ENCODE measurements at places on chromosomes 5 and 9.

DNA sequence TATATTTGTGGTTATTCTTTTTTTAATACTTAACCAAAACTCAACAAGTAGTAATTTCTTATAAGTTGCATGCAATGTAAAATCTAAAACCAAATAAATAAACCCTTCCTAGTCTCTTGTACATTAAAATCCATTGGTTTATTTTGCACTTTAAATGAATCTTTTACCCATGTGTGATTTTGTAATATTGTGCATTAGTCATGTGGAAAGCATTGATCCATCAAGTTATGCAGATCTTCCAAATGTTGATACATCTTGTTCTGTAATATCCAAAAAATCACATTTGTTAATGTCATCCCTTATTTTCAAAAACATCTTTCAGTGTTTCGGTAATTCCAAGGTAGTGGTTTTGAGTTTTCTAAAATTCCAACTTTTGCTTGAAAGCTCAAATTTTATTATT, 63.3 kb downstream of the CWC27 start:
- DNase-seq: no peak

- DNase-seq: no peak
Observed at GRCh38 chr9:133122935-133123611, 2.0 kb upstream of the RALGDS start.

GRCh38 chr9:13480693-13481092, 201.2 kb upstream of the MPDZ start:
- DNase-seq: peak; percentile 46

DNA sequence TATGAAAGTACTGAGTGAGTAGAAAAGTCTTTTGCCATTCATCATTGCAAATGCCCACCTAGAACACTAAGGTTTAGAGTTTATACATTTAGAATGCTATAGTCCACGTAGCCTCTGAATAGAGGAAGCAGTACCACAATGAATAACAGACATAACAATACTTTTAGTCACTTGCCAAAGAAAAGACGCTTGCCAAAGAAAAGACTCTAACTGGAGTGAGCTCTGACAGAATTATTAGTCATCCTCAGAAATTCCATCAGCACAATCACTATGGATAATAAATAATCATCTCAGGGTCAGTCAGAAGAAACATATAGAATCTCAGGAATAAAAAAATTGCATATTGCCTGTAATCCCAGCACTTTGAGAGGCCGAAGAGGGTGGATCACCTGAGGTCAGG, 168.5 kb upstream of the TARS1 start:
- peak; percentile 94 for DNase-seq

- DNase-seq: no peak
Observed at GRCh38 chr5:4083591-4084337, 488.1 kb downstream of the IRX1 start.

DNA sequence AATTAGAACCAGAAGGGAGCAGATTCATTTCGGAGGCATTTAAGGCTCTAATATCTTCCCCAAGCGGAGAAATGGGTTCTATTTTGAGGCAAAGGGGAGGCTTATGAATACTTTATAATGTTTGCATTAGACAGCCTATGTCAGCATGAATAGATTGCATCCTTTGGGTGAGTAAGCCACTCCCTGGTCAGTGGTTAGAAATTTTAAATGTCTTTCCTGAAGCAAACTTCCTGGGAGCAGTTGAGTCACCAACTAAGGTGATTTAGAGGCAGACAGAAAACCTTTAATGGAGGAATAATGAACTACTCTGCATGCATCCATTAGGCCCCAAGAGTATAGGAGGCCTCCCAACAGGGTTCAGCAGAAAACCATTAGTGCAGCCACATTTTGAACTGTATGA, 204.9 kb downstream of the ELAVL2 start:
- no peak for DNase-seq

- no peak for DNase-seq
Observed at GRCh38 chr9:127903557-127904475, 4.4 kb upstream of the ST6GALNAC6 start.

- peak; percentile 84 for DNase-seq
Observed at GRCh38 chr5:7325975-7326913, 69.7 kb upstream of the ADCY2 start.

DNA sequence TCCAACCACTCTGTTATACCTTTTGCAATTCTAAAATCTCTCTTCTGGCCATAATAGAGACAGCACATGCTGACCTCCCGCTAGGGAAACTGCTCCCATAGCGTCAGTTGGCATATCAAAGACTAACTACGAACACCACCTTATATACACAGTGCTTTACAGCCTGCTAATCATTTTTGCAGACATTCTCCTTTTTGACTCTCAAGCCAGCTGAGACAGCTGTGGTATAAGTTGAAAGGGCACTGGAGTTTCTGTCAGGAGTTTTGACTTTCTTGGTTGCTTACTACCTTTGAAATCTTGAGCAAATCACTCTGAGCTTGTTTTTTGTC, 160.2 kb upstream of the TBCA start:
- no peak for DNase-seq

DNA sequence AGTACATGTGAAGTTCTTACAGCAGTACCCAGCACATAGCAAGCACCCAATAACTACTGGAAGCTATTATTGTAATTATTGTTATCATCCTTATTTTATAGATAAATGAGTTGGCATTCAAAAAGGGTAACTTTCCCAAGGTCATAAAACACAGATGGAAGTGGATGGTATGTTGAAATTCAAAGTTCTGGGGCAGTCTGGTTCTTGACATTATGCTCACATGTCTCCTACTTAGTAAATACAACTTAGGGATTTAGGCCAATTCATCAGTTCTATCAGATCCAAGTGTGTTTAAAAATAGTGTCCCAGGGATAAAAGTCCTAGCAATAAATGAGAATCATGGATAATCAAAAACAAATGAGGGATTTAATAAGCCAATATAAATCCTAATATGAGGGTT, 265.2 kb downstream of the ADAMTSL1 start:
- DNase-seq: no peak

- DNase-seq: peak; percentile 68
Observed at GRCh38 chr5:53481159-53481886, 894 bp downstream of the FST start.

- DNase-seq: no peak
Observed at GRCh38 chr9:113570106-113570505, 106.6 kb downstream of the RGS3 start.

DNA sequence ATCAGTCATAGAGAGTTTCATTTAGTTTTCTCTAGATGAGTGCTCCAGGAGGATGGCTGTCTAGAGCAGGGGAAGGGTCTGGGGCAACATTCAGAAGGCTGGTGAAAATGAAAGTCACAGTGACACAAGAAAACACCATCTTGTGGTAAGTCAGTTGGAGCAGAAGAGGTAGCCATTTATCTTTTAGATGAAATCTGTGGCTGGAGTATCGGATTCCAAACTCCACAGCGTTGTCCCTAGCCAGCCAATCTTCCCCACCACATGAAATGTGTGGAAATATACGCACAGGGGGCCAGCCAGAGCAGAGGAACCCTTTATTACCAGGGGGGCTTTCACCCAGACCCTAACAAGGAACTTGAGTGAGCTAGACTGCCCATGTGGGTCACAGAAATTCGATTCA, 15.9 kb upstream of the TNFAIP8 start:
- DNase-seq: no peak

DNA sequence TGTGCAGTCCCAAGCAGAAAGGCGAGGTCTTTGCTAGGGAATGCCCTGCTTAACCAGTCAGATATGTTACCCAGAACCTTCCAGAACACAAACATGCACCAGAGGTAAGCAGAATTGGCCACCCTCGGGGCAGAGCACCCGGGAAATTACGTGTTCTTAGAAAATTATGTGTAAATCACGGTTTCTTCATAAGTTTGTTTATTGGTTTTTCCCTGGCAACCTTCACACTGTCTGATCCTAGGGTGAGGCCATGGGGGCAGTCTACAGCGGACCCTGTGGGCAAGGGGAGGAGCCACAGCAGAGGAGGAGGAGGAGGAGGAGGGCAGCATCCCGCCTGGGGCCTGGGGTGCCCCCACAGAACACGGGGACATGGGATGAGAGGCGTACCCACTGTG, 31.4 kb downstream of the RXRA start:
- no peak for DNase-seq

DNA sequence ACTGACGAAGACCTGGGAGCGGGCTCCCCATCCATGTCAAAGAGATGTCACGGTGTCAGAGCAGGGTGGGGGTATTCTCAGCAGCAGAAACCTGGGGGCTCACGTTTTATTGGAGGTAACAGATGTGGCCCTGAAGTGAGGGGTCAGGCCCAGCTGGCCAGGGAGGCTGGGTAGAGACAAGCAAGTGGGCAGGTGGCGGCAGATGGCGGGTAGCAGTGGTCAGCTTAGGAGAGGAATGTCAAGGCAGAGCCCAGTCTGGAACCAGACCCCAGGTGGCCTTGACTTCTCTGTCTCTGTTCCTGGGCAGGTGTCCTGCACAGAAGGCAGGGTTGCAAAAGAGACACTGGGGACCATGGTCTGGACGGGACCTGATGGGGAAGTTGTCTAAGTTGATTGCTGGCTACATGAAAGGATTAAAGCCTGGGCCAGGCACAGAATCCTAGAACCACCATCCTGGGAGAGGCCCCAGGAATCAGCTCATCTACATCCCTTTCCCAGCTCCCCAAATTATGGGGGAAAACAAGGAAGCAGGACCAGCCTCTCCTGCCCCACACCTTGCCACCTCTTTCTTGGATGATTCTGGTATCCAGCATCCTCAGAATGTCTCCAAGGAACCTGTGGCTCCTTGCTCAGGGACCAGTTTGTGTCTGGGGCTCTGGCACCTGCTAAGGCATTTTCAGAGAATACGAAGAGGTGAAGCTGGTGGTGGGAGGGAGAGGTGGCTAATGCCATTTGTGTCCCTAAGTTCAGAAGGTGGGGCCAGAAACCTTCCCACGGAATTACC, 72.5 kb downstream of the AMBP start:
- no peak for DNase-seq

- no peak for DNase-seq
Observed at GRCh38 chr9:113307396-113307975, 4.3 kb upstream of the RNF183 start.

- DNase-seq: no peak
Observed at GRCh38 chr5:11590475-11590874, 313.8 kb downstream of the CTNND2 start.

DNA sequence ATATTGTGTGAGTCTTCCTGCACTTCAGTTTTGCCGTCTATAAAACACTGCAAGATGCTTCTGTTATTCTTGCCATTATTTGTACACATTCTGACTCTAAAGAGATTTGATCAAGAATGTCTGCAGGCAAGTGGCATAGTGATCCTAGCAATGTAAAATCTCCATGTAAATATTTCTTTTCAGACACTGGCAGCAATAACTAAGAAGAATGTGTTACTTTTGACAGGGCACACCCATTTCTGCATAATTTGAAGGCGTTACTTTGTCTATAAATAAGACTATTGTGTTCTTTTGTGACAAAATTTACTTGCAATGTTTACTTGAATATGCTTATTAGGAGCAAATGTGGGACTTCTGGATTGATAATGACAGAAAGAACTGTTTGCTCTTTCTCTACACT, 20.1 kb downstream of the RANBP3L start:
- no peak for DNase-seq

DNA sequence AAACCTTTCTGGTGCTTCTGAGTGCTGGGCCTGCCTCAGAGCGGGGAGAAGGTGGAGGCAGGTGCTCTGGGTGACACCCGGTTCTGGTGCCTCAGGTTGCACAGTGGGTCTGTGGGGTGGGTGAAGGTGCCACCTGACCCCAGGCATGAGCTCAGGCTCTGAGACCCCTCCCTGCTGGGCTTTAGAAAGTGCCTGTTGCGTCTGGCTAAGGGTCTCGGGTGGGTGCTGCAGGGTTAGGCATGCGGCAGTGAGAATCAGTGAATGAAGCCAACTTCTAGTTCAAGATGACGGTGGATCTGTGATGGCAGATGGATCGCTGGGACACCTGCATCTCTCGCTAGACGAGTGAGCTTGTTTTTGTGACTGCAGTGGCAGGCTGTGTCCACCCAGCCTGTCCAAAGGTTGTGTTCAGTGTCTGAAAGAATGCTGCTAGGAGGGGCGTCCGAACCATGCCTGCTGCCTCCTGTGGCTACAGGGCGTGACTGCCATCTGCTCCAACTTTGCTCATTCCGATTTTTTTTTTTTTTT, 5.0 kb downstream of the SQSTM1 start:
- peak; percentile 36 for DNase-seq

DNA sequence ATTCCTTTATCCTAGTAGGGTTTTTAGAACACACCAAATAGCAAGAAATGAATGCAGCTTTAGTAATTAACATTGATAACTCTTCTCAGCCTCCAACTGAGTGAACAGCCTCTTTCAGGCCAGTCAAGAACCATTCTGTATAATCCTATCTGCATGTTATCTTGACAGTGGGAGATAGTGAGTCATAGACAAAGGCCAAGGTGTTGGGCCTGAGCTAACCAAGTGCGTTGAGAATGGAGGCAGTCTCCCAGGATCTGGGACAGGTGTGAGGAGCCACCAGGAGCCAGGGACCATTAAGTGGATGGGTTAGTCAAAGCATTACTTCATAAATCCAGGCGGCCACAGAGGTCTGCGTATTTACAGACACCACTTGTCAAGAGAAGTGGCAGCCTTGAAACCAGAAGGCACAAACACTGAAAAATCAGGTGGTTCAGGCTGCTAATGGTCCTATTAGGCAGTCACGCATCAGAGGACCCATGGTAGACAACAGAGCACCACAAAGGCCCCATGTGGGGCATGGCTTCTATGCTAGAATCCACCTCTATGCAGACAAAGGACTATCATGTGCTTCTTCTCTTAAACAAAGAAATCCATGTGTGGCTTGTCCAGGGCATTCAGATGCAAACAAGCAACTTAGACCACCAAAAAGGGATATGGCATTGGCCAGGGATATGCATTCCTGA, 409.7 kb upstream of the PIK3R1 start:
- no peak for DNase-seq

GRCh38 chr5:135565725-135566421, 12.9 kb downstream of the CXCL14 start:
- peak; percentile 62 for DNase-seq

DNA sequence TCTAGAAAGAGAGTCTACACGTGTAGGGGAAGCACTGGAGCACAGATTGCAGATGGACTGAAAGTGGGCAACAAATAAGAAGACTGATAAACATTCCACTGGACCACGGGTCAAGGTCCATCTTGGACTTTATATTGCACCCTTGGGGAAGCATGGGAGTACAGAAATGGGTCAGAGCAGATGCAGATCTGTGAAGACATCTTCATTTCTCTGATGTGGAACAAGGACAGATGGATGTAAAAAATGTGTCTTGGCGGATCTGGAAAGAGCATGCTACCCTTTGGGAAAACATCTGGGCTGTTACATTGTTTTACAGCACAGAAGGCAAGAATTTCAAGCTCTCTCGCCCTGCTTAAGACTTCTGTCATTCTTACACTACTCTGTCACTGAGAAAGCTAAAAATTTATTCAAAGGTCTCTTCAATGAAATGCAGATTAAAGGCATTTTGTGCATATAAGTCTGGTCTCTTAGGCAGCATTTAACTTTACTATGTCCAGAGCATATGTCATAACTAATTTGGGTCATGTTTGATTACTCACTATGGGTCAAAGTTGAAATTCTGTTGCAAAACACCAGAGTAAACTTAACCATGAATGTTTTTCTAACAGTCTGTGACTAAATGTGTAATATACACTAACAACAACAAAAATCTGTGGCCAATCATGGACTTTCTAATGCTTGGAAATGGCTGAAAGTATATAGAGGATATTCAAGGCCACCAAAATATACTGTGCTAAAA, 756.4 kb upstream of the DMAC1 start:
- DNase-seq: peak; percentile 39
